Left renal pelvis (tissue), 4 donors: ENCODE measurements at places on chromosomes 11 and 22.

DNA sequence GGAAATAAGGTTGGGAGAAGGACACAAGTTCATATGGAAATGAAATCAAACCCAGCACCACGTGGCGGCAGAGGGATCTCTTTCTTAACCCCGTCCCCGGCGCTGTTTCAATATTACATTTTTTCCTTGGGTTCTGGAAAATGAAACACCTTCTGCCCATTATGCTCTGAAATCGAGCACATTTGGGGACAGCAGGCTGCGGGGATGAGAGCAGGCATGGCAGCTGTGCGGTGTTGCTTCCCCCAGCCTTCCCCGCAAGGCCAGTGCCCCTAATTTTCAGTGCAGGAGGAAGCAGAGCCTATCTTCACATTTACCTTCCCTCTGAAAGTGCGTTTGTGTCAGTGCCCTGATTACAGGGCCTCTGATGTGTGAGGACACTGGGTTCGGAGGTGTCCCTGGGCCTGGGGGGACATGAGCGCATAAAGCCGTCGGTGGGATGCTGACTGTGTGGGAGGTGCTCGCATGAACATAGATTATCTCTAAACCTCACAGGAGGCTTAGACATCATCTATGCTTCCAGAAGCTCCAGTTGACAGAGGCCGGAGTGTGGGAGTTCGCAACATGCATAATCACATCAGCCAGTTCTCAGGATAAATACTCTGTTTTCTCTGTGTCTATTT is 921.3 kb downstream of the BRD1 start:
- DNase-seq: no peak

DNA sequence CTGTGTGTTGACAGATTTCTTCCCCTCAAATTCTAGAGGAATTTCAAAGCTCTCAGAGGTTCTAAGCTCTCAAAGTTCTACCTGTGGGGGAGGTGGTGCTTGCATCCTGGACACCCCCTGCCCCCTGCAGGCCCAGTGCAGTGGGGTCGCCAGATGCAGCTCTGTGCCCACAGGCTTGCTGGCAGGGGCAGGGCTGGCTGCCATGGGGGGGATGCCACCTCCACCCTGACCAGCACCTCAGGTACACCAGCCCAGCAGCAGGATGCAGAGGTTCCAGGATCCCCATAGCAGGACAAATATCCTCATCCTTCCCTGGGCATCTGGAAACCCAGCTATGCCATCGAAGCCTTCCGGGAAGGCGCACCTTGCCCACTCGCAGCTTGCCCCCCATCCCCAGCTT is 91.1 kb downstream of the BRD1 start:
- no peak for DNase-seq

DNA sequence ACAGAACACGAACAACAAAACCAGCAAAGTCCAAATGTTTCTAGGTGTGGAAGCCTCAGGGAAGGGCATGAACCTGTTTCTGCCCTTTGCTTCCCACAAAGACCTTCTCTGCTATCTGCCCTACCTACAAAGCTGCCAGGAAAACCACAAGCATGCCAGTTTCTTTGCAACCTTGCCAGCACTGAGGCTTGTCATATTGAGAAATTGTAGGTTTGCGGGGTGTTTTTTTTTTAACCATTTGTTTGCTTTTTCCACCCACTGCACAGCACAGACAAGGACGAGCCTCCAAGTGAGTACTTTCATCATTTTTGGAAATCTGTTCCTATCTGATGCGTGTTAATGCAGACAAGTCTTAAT is 12.8 kb downstream of the PARVG start:
- DNase-seq: no peak

DNA sequence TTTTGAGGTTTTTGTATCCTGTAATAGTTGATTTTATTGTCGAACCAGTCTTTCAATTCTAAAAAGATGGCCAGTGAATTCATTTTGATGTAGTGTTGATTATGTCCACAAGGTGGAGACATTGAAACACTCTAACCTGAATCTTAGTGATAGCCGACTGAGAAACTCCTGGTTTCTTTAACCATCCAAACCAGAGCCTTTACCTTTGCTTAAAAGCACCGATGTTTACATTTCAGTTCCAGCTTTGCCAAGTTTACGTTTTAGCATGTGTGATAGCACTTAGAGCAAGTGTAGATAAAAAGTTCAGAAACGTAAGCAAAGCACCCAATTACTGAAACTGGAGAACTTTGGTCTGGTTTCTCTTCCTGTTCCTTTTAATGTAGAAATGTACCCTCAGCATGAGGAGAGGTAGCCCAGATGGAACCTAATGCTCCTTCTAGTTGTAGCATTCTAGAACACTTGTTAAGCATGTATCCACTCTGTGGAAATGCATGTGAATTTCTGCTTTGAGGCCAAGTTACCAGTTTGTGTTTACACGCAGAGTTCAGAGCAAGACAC is 208.6 kb downstream of the DBX1 start:
- no peak for DNase-seq

GRCh38 chr11:36354221-36355003 is 58.3 kb downstream of the PRR5L start:
- DNase-seq: no peak

DNA sequence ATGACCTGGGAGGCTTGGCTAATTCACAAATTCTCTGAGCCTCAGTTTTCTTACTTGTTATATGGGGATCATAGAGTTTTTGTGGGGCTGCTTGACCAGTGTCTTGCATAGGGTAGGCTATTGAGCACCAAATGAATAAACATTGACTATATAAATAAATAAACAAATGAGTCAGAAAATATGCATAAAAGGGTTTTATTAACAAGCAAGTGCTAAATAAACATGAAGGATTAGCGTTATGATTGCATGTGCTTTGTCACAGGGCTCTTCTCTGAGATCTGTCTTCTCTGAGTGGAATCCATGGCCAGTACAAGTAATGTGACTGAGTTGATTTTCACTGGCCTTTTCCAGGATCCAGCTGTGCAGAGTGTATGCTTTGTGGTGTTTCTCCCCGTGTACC is at the start of gene OR4B1:
TSS of gene OR4B1 (plus strand) at position 301 of the 400 bp plus-strand sequence. CDS start at position 301, 0 bp downstream.
- no peak for DNase-seq

DNA sequence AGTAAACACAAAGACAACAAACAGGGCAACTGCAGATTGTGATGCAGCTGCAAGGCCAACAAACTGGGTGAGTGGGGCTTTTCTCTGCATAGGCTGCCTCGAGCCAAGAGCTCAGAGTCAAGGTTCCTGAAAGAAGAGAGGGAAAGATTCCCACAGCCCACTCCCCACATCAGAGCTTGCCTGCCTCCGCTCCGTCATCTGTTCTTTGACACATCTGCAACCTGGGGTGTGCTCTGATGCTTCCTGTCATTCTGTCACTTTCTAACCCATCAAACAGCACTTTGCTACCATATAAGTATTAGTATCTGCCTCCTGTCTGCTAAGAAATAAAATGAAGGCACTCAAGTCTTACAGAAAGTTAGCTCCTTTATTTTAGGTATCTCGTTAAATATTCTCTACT is 46.9 kb downstream of the C22orf31 start:
- no peak for DNase-seq

- DNase-seq: no peak
These were observed 66.8 kb downstream of the RTL6 start for GRCh38 chr22:44431256-44431655.

- DNase-seq: no peak
These were observed 5.5 kb downstream of the FGF19 start for GRCh38 chr11:69698362-69698761.

GRCh38 chr11:64831411-64831891 is 13.0 kb downstream of the CDC42BPG start:
- DNase-seq: no peak

DNA sequence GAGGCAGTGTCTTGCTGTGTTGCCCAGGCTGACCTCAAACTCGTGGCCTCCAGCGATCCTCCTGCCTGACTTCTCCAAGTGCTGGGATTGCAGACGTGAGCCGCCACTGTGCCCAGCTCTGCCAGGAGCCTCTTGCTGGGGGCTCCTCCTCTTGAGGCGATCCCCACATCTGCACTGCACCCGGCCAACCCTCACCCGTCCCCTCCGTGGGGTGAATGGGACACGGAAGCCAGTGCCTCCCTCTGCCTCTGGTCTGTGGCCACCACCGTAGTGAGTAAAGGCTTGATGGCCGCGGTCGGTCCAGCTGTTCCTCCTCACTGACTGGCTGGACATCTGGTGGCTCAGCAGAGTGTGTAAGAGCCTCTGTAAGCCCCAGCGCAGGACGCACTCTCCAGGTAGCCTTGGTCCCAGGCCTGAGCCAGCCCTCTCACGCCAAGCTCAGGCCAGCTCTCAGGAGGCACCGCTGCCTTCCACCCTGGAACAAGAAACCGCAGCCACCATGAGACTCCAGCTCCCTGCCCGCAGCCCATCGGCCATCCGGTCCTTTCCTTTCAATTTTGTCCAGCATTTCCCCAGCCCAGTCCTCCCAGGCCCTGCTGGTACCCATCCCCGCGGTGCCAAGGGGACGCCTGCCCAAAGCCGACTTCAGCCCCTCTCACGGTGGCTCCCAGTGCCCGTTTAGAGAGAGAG is 100.3 kb downstream of the BRD1 start:
- no peak for DNase-seq
